Small intestine (tissue), 16 donors: ENCODE measurements at places on chromosomes 4 and X.

GRCh38 chrX:19370061-19370460 is 26.3 kb downstream of the PDHA1 start:
- DNase-seq = no peak

GRCh38 chrX:51163730-51164129 is 168.9 kb upstream of the NUDT10 start:
- DNase-seq = no peak

DNA sequence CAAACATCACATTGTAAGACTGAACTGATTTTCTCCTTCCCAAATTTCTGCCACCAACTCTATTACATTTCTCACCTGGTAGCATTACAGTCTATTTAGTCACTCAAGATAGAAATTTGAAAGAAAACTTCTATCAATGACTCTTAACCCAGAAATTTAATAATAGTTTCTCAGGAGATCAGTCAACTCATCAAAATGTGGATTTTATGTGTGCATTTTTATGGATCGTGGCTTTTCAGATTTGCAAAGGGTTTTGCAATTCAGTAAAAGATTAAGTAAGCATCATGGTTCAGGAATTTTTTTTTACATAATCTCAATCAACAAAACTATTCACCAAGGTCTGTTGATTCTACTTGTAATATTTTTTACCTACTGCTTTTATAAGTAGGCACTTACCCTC is 111.1 kb downstream of the CFAP299 start:
- no peak for DNase-seq

- peak; percentile 71 for DNase-seq
Observed at GRCh38 chrX:49071877-49072711, 1.7 kb downstream of the PRAF2 start.

- no peak for DNase-seq
Observed at GRCh38 chr4:53598483-53598882, 7.2 kb upstream of the LNX1 start.

DNA sequence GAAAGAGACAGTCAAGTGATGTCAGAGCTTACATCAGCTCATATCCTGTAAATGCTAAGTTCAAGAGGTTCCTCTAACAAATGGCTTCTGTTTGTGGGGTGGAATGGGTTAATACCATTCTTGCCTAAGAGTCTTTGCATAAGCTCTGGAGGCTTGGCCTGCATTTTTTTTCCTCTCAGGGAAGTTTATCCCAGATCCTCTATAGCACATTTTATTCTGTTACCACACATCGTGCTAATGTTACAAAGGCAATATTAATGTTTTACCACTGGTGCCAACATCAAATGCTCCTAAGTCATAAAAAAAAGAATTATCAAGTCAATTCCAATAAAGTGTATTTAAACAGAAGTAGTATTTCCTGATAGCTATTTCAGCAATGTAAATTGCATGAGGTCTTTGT is 2.9 kb upstream of the ADH6 start:
- peak; percentile 51 for DNase-seq

DNA sequence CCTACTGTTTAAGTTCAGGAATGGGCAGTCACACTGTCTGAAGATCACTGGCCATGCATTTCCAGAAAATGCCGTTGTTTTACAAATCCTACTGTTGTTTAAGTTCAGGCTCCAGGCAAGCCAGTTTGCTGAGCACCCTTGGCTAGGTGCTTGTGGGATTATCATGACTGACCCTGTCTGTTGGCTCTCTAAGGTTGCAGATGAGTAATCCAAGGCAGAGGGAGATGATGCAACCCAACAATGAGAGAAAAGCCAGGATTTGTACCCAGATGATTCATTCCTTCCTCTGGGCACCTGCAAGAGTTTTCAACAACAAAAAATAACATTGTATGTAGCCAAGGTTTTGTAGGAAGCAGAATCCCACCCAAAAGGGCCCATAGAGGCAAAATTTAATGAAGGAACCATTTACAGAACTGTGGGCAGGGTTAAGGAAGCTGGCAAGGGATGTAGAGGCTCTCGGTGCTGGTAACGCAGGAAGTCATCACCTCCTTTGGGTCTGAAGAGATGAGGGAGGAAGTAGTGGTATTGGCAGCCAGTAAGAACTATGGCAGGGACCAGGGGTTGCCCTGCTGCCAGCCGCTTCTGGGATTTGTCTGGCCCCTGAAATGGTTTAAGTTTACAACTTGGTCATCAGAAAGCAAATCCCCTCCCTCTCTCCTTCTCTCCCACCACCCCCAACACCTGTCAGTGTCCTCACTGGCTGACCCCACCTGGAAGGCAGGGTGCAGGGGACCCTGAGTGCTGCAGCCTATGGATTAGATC is 54.8 kb downstream of the MSX1 start:
- no peak for DNase-seq

DNA sequence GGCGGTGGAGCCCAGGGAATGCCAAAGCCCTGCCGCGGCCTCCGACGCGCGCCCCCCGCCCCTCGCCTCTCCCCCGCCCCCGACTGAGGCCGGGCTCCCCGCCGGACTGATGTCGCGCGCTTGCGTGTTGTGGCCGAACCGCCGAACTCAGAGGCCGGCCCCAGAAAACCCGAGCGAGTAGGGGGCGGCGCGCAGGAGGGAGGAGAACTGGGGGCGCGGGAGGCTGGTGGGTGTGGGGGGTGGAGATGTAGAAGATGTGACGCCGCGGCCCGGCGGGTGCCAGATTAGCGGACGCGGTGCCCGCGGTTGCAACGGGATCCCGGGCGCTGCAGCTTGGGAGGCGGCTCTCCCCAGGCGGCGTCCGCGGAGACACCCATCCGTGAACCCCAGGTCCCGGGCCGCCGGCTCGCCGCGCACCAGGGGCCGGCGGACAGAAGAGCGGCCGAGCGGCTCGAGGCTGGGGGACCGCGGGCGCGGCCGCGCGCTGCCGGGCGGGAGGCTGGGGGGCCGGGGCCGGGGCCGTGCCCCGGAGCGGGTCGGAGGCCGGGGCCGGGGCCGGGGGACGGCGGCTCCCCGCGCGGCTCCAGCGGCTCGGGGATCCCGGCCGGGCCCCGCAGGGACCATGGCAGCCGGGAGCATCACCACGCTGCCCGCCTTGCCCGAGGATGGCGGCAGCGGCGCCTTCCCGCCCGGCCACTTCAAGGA is at the start of gene FGF2:
Gene FGF2, plus strand, starts transcription at position 279 of the 705 bp plus-strand sequence. Its CDS starts 344 bp downstream, at position 623.
- no peak for DNase-seq
